Globus pallidus (tissue), 1 donor: ENCODE measurements at places on chromosomes 5 and 9.

DNA sequence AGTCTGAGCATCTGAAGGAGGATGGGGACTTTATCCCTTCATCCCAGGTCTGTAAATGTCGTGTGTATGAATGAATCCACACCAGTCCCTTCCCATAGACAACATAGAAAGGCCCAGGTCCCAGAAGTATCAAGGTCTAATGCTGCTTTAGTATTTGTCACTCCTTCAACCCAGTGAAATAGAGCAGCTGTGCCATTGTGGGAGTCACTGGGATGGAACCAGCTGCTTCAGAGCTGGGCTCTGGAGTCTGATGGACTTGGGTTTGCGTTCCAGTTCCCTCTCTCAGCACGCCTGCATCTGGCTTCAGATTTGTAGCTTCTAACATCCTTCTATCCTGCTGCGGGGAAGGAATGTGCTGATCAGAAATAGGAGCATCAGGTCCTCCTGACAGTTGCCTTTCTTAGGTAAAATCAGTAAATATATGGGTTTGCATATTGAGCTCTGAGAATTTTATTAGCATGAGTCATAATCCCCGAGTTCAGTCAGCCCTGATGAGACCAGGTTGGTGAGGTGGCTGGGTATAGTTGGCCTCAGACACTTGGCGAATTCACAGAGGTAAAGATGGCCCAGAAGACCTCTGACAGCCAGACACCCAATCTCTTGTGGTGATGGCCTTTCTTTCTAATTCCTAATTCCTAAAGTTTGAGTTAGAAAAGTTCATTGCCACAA, 10.1 kb downstream of the ACO1 start:
- no peak for DNase-seq

GRCh38 chr9:79644601-79645000, 72.8 kb downstream of the TLE4 start:
- no peak for DNase-seq

- no peak for DNase-seq
These were observed 247.5 kb upstream of the RPS23 start for GRCh38 chr5:82525626-82526025.

GRCh38 chr9:35842020-35842745, 13.2 kb downstream of the TMEM8B start:
- DNase-seq, result no peak

DNA sequence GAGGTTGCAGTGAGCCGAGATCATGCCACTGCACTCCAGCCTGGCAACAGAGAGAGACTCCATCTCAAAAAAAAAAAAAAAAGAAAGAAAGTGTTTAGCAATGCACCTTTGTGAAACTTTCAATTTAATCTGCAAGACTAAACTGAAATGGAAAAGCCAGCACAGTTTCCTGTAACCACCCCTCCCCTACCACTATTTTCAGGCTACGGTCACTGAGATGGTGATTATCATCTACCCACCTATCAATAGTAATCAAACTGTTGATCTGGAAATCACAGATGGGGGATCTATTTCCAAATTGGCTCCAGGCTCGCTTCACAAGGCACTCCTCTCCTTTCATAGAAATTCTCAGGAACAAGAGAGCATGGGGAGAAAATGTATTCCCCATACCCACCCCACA, 30.6 kb upstream of the IL7R start:
- DNase-seq, result no peak

- no peak for DNase-seq
These were observed 25.1 kb upstream of the UGCG start for GRCh38 chr9:111871499-111871855.

- DNase-seq, result no peak
These were observed 323.8 kb upstream of the IRX2 start for GRCh38 chr5:3075309-3075708.

DNA sequence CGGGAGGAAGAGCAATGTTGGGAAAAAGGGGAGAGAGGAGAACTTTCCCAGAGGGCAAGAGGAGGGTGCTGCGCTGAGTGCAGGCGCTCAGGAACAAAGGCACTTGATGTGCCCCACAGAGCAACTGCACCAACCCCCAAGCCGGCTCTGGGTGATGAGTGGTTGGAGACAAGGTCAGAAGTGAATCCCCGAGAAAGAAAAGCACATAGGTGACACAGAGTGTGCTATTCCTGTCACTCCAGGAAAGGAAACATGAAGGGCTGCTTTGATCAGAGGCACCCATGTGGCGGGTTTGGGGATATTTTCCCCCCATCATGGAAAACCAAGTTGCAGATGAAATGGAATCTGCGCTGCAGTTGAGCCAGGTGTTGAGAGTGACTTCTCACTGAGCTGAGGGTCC, 20.7 kb upstream of the SLC25A48 start:
- no peak for DNase-seq

DNA sequence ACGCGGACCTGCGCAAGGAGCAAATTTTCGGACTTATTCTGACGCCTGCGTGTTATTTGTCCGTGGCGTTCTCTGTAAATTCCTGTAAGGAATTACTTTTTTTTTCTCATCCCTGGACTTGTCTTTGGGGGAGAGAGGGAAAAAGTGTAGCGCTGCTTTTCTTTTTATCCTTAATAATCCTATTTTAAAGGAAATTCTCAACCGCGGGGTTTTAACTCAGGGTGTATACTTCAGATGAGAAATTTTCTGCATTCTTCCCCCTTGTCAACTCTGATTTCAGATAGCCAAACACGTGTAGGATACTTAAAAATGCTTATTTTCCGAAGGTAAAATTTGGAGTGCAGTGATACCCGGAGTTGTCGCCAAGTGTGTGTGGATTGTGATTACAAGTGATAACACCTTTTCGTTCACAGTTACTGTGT, 853 bp downstream of the DCP2 start:
- no peak for DNase-seq
